CD8-positive, alpha-beta memory T cell (primary cell): ENCODE measurements at places on chromosomes 1 and 21. TPM values are rescaled to one million over a fixed set of nuclear protein-coding genes. Genes with fewer than 3 reads are reported as not detected.

SON gene
- total RNA-seq, result 316 TPM

TRIM46 gene
- total RNA-seq, result 7.3 TPM

SPRR4 gene
- total RNA-seq, result not detected

GRCh38 chr1:53086491-53087070 is 24.6 kb downstream of the PODN start:
- DNase-seq, result no peak

- peak; percentile 24 for DNase-seq
Observed at GRCh38 chr1:200153277-200154055, 126.0 kb downstream of the NR5A2 start.
